ENCODE measurements at places on chromosomes 2 and 18.

DNA sequence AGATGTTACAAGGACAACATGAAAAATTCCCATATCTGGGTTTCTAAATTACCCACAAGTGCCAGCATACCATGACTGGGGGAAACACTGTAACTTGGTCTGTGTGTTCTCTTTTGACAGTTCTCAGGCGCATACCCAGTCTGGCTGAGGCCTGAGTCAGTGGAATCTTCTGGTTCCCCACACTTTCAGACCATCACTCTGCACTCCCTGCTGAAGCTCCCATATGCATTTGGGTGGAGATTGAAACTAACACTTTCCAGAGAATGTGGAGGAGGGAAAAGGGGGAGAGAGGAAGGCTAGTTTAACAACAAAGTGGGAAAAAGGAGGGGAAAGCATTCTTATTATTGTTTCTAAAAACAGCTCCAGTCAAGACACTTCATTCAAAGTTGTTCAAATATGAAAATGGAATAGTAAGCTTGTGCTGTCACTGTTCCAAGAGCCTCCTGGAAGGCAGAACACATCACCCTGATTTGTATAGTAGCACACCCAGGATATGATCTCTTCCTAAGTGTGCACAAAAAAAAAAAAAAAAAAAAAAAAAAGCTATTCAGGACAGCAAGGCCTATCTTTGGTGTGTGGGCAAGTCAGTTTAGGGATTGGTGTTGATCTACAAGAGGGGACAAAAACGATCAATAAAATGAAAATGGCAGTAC is 48.1 kb upstream of the CTIF start:
- no peak for DNase-seq

GRCh38 chr2:160613466-160614153 is 120.0 kb upstream of the RBMS1 start:
- peak; percentile 23 for DNase-seq

DNA sequence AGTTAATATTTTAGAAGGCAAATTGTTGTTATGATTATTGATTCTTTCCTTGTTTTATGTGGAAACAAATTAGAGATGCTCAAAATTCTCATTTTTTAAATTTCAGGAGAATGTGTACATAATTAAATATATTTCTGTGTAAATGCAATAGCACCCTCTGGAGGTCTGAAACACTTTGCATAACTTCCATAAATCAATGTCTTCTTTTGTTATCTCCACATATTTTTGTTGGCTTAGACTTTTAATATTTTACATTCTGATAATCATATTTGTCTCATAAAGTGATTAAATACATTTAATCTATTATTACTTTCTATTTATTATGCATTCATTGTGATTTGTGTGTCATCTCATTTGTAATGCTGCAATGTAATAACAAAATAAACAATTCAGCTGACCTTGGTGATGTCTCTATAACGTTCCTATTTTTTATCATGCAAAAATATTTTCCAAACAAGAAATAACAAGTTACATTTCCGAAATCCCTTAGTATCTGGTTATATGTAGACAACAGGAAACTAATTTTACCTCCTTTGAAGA is 201.8 kb upstream of the GALNT5 start:
- no peak for DNase-seq

- no peak for DNase-seq
These were observed 46.5 kb downstream of the HNRNPLL start for GRCh38 chr2:38556006-38556801.

- DNase-seq: no peak
These were observed 40.5 kb upstream of the BMP10 start for GRCh38 chr2:68911709-68912108.

- DNase-seq: no peak
These were observed 168.1 kb upstream of the RMP24 start for GRCh38 chr18:35804377-35804776.

- DNase-seq: no peak
These were observed 35.8 kb downstream of the SH3RF3 start for GRCh38 chr2:109164739-109165221.

GRCh38 chr2:120859128-120859527 is 123.5 kb downstream of the GLI2 start:
- no peak for DNase-seq

- no peak for DNase-seq
These were observed 665.8 kb upstream of the ID2 start for GRCh38 chr2:8015848-8016600.

GRCh38 chr18:486929-487740 is 13.4 kb downstream of the COLEC12 start:
- no peak for DNase-seq

GRCh38 chr2:226357816-226358215 is 441.8 kb downstream of the IRS1 start:
- no peak for DNase-seq

DNA sequence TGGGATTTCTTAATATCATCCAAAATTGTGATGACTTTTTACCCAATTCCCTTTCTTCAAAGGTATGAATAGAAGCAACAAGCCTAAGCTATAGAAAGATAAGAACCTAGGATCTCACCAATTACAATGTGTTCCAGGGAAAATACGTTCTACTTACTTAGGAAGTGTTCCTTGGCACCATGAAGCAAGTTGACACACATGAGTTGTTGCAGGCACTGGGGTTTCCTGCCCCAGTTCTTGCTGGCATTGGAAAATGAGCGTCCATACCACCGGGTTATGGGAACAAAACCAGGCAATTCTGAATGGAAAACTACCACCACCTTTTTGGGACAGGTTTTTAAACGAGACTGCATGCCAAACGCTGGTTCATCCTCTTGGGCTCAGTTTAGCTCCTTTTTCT is 46.2 kb downstream of the CCBE1 start:
- no peak for DNase-seq

GRCh38 chr2:136116151-136116812 is 1.7 kb downstream of the CXCR4 start:
- DNase-seq: peak; percentile 12

DNA sequence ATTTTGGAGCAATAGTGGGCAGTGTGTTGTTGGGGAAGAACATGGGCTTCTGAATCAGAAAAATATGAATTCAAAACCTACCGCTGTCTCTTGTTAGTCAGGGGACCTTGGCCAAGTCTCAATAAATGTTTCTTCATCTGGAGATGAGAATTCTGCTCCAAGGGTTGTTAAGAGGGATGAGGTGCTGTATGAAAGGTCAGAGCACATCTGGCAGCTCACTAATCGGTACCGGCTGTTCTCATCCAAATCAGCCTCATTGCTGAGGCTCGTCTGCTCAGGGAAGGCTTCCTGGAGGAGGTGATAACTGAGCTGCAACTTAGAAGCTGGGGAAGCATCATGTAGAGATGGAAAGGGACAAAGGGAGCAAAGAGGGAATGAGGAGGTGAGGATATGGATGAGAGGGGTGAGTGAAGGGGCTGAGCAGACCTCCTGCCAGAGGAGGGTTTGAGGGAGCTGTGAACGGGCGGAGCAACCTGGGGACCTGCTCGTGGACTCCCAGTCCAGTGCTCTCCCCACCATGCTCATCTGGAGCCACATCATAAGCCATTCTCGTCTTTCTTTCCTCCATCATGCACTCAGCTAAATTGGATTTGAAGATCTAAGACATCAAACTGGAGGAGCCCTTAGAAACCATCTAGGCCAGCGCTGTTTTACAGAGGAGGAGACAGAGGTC is 47.4 kb downstream of the GREB1 start:
- DNase-seq: no peak

- no peak for DNase-seq
These were observed 4.2 kb upstream of the AP1S3 start for GRCh38 chr2:223841436-223842190.

DNA sequence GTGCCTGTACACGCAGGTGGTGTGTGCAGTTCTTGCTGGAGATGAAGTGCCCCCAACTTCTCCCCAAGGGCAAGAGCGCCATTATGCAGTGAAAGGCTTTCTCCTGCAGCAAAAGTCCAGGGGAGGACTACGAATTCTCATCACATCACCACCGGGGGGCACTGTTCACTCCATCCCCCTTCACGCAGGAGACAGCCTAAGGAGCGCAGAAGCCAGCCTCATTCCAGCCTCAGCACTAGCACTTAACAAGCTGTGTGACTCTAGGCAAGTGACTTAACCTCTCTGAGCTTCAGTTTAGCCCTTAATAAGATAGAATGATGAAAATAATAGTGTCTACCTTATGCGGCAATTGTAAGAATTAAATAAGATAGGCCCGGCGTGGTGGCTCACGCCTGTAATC is 32.3 kb downstream of the DNMT3A start:
- DNase-seq: peak; percentile 75

GRCh38 chr2:223051693-223052289 is at the start of gene KCNE4:
Gene KCNE4 (plus strand): TSS chr2:223052190. CDS start chr2:223052831, 641 bp downstream.
- peak; percentile 63 for DNase-seq

DNA sequence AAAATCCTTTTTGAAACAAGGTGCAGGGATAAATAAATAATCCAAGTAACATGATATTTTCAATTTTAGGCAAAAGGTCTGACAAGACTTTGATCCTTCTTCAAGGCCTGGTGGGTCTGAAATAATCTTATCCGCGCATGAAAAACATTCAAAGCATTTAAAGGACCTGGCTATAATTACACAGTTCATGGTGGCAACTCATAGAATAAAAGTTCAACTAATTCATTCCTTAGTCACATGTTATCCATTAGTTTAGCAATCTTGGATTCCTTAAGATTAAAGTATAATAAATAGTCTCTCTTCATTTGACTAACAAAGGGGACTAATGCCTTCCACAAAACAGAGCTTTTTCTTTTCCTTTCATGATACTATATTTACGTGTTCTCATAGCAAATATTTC is 21.0 kb upstream of the SLC38A11 start:
- DNase-seq: no peak

GRCh38 chr2:85579266-85579935 is 2.0 kb downstream of the VAMP8 start:
- peak; percentile 38 for DNase-seq

DNA sequence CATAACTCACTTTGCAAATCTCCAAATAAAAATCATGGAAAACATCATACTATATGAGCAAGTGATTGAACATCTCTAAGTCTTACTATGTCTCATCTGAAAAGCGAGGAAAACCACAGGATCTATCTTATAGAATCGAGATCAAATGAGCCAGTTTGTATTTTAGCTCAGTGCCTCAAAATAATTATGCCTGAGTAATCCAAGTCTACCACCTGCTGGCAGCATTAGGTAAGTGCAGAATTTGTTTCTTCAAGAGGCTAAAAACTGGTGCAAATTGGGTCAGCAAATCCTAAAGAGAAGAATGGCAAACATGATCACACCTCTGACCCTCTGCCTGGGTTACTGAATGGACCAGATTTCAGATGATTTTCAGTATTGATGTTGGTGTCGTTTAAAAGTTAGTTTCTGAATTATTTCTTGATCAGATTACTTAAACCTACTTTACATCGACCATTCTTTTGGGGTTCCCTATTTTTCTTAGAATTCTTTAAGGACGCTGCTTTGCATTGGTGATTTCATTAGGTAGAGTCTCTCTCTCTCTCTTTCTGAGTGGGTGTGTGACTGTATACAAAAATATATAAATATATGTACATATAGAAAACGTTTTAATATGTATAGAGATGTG is 12.7 kb upstream of the FHOD3 start:
- DNase-seq: peak; percentile 49

GRCh38 chr18:46352520-46353250 is 248.5 kb downstream of the HAUS1 start:
- DNase-seq: no peak

DNA sequence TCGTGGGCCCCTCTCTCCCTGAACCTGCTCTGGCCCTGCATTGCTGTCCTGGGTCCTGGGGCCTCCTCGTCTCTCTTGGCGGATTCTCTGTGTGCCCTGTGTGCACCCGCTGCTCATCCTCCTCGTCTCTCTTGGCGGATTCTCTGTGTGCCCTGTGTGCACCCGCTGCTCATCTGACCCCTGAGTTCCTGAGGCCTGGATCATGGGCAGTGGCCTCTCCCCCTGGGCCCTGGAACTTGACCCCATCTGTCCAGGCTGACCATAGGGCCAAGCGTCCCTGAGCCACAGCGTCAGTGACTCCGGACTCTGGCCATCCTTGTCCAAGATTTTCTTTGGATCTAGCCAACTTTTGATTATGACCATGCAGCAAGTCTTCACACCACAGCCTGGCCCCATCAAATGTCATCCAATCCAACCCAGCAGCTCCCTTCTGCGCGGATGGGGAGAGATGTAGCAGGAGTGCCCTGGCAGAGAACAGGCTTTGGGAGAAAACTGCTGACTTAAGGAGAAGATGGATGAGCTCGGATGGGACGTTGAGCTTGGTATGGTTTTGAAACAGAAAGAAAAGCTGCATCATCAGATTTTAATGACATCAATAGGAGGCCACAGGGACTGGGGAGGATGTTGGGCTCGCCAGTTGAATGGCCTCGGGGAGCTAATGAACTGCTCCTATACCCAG is 455.1 kb upstream of the HS6ST1 start:
- DNase-seq: no peak

DNA sequence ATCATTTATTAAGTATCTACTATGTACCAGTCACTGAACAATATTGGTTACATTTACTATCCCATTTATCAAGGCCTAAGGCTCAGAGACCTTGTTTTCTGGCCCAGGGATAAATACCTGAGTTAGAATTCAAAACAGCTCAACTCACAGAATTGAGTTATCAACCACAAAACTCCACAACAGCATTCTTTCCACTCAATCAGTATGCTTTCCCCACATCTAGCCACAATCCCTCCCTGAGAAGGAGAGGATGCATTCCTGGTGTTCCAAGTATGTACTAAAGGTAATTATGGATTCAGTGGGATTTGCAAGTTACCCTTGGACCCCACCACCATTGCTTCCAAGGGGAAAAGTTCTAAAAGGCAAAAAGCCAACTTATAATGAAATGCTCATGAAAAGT is 104.2 kb upstream of the PID1 start:
- DNase-seq: peak; percentile 28

GRCh38 chr2:98026927-98027522 is 31.3 kb upstream of the TMEM131 start:
- DNase-seq: no peak
